ENCODE measurements at places on chromosomes 4 and X. TPM values are rescaled to one million over a fixed set of nuclear protein-coding genes. Genes with fewer than 3 reads are reported as not detected.

DNA sequence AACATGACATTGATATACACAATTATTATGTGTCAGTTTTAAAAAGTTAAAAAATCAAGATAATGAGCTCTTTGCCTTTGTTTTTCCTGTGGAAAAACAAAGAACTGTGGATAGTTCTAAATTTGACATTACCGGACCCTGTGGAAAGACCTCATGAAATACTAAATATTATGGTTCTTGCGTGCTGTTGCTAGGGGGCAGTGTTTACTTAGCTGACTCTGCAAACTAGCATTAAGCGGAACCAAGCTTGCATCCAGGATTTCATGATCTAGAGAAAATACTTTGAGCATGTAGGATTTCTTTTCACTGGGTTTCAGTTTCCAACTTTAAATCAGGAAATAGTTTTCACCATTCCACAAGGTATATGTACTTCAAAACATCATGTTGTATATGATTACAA is 33.6 kb downstream of the CLCN4 start:
- peak; percentile 69 for DNase-seq

- no peak for DNase-seq
These were observed 99.1 kb upstream of the TLR2 start for GRCh38 chr4:153585026-153585425.

DNA sequence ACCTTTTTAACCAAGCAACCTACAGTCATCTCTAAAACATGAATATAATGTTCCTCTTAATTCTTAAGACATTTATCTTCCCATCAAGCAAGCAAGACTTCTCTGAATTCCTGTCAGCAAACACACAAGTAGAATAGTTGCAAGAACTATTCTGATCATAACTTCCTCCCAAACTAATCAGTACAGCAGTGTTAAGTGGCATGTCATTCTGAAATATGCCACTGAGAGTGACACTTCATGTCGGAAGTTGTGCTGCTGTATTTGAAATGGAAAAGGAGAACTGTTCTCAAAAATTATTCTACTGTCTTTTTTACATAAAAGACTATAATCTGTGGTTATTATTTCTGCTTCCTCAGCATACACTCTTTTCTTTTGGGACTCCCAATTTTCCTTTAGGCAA is 546.6 kb downstream of the PCDH18 start:
- DNase-seq: no peak

GRCh38 chrX:2162695-2163094 is 338.1 kb downstream of the DHRSX start:
- DNase-seq: no peak

DNA sequence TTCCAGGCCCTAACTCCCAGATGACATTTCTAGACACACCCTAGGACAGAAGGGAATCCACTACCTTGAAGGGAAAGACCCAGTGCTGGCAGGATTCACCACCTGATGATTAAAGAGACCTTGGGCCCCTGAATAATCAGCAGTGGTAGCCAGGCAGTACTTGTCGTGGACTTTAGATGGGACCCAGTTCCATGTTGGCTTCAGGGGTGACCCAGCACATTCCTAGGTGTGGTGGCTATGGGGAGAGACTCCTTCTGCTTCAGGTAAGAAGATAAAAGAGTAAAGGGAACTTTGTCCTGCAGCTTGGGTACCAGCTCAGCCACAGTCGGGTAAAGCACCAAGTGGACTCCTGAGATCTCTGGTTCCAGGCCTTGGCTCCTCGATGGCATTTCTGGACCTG is 131.8 kb upstream of the S100G start:
- DNase-seq: no peak

DNA sequence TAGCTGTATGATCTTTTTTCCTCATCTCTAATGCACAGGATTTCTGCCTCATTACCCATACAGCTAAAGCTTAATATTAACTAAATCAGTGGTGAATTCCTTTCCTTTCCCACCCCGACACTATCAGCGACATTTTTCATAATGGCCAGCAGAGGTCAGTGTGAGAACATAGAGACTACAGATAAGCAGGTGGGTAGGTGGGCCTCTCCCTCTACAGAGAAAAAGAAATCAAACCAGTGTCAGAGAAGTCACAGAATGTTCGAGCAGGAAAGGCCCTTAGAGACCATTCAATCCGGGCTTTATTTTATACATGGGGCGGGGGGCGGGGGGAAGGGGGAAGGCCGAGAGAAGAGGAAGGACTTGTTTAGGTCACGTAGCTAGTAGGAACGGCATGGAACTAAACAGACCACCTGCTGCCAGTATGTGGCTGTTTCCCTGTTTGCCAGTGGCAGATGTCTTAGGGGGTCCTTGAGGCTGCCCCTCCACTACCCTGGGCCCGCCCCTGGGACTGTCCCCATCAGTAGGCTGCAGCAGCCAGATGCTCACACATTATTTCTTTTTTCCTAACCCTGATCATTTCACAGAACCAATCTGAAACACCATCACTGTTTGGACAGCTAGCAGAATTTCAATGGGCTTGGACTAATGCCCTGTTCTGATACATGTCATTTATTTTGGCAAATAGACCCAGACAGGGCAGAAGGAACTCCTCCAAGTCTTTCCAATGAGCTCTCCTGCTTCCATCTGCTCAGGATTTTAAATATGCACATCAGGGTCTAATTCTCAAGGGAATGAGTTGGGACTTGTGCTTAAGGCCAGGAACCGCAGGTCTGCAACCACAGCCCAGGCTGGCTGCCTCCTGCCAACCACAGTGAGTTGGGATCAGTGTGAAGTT is 133.4 kb downstream of the ATG4A start:
- peak; percentile 72 for DNase-seq

PDCL2 gene
- polyA plus RNA-seq: not detected

DNA sequence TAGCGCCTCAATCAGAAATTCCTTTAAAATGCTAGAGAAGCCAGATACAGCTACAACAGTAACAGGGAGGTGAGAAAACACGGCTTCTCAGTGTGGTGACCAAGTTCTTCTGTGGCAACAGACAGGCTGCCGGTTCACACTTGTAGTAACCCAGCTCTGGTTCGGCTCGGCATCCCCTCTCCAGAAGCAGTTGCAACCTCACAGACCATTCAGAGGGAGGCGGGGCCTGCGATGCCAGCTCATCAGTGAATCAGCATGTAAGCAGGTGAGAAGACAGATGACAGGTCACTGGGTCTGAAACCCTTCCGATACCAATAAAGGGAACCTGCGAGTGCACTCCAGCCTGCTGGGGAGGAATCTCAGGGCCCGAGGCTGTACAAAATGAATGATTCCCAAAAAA is 251.0 kb downstream of the KCNIP4 start:
- no peak for DNase-seq

HMX1 gene
- polyA plus RNA-seq: not detected

ACOT9 gene
- polyA plus RNA-seq: 27.8 TPM

RTL9 gene
- polyA plus RNA-seq: 0.21 TPM

- DNase-seq: no peak
These were observed 114.5 kb downstream of the LARP7 start for GRCh38 chr4:112751447-112751846.

GRCh38 chr4:3703677-3704521 is 62.3 kb upstream of the ADRA2C start:
- DNase-seq: no peak

DNA sequence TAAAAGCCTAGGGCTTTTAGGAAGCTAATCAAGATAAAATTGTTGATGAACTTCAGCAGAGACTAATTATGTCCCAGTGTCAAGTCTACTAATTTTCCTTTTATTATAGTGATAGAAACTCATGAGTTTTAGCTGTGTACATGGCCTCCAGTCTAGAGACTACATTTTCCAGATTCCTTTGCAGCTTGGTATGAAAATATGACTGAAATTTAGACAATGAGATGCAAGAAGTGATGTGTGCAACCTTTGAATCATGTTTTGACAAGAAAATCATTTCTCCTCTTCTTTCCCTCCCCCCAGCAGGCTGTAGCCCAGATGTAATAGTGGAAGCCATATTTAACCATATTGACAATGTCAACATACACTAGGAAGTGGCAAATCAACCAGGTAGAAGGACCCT is 30.3 kb upstream of the IL13RA2 start:
- no peak for DNase-seq

PCSK1N gene
- 20.0 TPM for polyA plus RNA-seq

CNGA1 gene
- 4.7 TPM for polyA plus RNA-seq

DNA sequence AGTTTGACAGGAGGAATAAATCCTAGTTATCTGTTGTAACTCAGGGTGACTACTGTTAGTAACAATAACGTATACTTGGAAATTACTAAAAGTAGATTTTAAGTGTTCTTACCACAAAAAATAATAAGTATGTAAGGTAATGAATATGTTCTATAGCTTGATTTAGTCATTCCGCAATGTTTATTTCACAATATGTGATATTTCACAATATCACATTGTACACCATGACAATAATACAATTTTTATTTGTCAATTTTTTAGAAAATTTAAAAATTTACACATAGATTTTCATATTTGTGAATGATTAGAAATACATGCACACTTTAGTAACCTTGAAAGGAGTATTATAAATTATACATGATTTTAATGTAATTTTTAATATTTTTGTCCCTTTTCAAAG is 812.7 kb upstream of the FTHL17 start:
- DNase-seq: no peak

DNA sequence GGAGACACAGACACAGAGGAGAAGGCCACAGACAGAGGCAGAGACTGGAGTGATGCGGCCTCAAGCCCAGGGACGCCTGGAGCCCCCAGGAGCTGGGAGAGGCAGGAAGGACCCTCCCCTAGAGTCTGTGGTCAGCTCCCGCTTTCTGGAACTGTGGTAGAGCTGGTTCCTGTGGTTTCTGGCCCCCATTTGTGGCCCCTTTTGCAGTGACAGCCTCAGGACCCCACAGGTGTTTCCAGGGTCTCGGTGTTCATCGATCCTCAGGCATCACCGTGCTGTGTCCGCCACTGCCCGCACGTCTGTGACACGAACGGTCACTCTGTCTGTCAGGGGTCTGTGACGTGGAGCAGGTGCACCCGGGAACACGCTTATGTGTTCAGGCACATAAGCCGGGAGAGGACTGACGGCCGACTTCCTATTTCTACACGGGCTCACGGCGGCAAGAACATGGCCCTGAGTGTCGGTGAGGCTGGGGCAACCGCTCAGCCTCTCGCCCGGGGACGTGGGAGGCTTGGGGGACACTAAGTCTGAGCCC is 7.9 kb downstream of the GTPBP6 start:
- no peak for DNase-seq

UCHL1 gene
- polyA plus RNA-seq: 105 TPM

DNA sequence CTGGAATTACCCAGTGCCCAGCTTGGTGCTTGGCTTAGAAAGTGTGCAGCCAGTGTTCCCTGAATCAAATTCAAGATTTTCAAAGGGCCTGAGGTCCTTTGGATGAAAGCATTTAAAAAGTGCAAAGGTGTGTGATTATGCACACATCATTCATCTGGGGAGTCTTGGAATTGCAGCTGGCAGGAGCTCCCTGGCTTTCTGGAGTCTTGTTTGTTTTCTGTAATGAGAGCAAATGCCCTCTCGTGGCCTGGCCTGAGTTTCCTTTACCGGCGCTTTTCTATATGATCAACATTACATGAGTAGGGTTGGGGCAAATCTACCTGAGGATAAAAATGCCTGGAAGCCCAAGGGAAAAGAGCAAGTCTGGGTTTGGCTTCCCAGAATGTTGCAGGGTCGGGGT is 24.6 kb upstream of the SORCS2 start:
- no peak for DNase-seq

DNA sequence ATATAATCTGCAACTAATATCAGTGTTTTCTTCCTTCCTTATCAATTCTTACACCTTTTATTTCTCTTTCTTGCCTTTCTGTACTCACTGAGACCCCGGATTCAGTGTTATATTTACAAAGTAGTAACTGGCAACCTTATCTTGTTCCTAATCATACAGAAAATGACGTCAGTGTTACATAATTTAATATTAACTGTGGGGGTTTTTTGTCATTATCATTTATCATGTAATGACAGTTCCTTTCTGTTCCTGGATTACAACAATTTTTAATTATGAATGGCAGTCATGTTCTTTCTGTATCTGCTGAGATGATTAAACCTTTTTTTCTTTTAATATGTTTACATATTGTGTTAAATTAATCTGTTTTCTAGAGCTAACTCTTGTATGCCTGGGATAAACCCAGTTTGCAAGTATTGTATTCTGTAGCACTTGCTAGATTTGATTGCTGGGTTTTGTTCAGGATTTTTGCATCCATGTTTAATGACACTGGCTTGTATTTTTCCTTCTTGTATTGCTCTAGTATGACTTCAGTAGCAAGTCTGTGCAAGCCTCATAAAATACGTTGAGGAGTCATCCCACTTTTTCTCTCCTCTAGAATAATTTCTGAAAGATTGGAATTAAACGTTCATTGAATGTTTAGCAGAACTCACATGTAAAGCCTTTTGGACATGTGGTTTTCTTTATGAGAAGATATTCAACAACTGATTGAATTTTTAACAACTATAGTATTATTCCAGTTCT is 10.4 kb upstream of the HSPA4L start:
- no peak for DNase-seq

- DNase-seq: no peak
These were observed 123.9 kb downstream of the NAA11 start for GRCh38 chr4:79201971-79202370.

GRCh38 chr4:169286562-169287301 is 16.0 kb upstream of the SH3RF1 start:
- no peak for DNase-seq

TRIM75 gene
- not detected for polyA plus RNA-seq

GRCh38 chr4:173529477-173530325 is at the start of gene HAND2:
TSS of gene HAND2 (minus strand) at chr4:173530229. CDS start at chr4:173529289, 940 bp downstream.
- no peak for DNase-seq

DNA sequence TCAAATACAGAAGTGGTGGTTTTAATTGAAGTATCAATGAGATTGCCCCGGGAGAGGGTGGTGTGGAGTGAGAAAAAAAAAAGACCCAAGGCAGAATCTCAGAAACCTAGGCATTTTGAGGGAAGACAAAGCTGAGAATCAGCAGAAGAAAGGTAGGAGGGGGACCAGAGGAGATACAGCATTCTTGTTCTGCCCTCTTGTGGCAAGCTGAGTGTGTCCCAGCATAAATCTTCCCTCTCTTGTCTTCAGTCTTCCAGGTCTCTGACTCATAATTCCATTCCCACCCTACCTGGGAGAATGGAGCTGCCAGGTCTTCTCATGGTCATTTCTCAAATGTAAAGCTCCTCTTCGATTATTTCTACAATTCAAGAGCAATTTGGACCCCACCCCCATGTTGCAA is 32.7 kb upstream of the MAGED1 start:
- peak; percentile 3 for DNase-seq

KIT gene
- 16.4 TPM for polyA plus RNA-seq

DNA sequence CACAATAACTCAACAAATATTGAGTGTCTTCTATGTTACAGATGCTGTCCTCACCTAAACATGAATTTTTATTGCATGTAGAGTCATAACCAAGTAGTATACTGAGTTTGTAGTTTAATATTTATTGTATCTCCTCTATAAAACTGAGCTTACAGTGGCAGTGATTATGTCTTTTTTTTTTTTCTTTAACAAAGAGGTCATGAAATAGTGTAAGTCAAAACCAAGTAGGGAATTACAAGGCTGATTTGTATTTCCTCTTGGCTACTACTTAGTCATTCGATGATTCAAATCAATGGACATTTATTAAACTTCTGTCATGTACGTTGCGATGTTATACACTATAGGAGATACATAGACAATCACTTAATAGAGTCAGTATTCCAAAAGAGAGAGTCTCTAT is 48.4 kb downstream of the IL15 start:
- no peak for DNase-seq

SH3RF1 gene
- polyA plus RNA-seq: 32.2 TPM

- DNase-seq: no peak
These were observed 7.0 kb downstream of the CD38 start for GRCh38 chr4:15784959-15785634.

Measured in renal pelvis (tissue), 12 donors.